Neural crest cell (in vitro differentiated cells): ENCODE measurements at places on chromosomes 3 and 15.

- no peak overlapping the region for H3K27ac ChIP-seq
- H3K4me1 ChIP-seq = peaks cover 35% of the 10 kb centered on the region
- DNase-seq = no peak
- peak overlapping the region; percentile 98 for H3K4me3 ChIP-seq
- no peaks in the 10 kb centered on the region for H3K36me3 ChIP-seq
These were observed 225 bp downstream of the RHOA start for GRCh38 chr3:49411535-49411967.

GRCh38 chr15:34795267-34796081 is at the start of gene ACTC1:
Gene ACTC1, minus strand, starts transcription at chr15:34795549. Its CDS starts 741 bp downstream, at chr15:34794808.
- H3K27me3 ChIP-seq = peaks cover 60% of the 10 kb centered on the region
- H3K4me3 ChIP-seq = peak within 1 kb of the TSS; percentile 65
- peaks cover 3% of the 10 kb centered on the region for H3K36me3 ChIP-seq
- peak; percentile 32 for DNase-seq

DNA sequence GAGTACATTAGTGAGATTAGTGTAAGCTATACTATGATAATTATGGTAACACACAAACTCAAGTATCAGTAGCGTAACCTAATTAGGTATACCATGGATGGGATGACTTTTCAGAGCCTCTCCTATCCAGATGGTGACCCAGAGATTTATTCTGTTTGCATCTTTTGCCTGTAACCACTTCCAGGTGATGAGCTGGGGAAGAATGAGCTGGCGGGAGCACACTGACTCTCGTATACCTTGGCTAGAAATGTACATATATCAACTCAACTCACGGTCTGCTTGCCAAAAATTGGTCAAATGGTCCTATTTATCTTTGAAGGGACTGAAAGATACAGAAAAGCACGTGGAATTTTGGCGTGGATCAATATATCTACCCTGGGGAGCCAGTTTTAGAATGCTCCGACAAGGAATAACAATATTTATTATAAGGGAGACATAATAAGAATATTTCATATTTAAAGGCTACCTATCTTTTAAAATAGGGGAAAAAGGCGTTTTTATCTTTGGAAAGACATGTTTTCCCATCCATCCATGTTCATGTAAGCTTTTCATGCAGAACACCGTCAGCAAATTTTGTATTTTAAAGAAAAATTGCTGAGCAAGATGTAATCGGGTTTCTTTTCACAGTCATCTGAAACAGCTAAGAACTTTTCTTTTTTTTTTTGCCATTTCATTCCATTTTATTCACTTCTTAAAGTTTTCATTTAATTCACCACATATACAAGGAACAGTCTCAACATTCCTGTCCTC is 502.6 kb upstream of the CBLB start:
- H3K27ac ChIP-seq = no peak overlapping the region
- H3K4me3 ChIP-seq = no peak overlapping the region
- H3K36me3 ChIP-seq = no peaks in the 10 kb centered on the region
- H3K4me1 ChIP-seq = no peaks in the 10 kb centered on the region

DNA sequence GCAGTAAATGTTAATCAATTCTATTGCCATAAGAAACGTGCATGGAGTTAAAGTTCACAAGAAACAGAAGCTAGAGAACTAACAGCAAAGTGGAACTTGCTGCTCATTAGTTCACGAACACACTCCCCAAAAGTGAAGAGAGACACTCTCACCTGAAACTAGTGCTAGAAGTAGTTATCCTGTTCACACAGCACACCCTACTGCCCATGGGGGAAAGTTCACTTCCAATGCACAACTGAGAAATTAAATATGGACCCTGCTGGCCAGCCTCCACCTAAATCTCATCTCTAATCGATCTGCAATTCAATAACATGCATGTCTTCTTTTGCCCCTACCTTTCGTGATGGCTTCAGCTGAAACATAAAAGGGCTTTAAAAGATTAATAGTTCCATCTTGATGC is 39.4 kb upstream of the FRMD4B start:
- H3K27me3 ChIP-seq = no peaks in the 10 kb centered on the region
- no peak overlapping the region for H3K4me3 ChIP-seq
- H3K4me1 ChIP-seq = no peaks in the 10 kb centered on the region
- H3K27ac ChIP-seq = no peak overlapping the region

DNA sequence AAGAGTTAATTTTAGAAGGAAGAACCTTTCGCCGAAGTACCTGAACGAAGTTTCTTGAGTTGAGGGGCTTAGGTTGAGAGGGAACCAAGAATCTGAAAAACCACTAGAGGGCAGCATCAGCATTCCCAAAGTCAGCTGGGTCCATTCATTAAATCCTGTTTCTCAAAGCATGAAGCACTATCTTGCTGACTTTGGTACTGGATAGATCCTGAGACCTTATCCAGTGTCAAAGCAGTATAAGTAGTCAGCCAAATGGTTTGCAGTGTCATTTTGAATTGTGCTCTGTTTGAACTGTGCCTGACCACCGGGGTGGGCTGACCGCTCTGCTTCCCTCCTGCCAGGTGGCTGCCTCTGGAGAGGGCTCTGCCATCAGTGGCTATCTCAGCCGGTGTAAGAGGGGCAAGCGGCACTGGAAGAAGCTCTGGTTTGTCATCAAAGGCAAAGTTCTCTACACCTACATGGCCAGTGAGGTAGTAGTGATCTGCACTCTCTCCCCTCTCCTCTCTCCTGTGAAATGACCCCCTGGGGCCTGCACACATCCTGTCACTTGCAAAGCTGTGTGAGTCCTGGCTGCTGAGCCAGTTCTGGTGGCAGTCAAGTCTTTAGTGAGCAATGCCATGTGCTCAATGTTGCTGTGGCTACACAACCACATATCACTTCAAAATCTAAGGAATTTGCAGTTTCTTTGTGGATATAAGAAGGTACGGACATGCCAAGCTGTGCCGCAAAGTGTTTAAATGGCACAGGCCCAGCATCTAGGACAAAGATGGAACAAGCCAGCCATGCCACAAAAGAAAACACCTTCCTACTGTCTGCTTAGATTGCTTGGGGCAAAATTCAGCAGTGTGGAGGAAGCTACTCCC is 21.4 kb upstream of the NR2C2 start:
- peaks cover 4% of the 10 kb centered on the region for H3K27me3 ChIP-seq
- DNase-seq = peak; percentile 38
- no peak overlapping the region for H3K4me3 ChIP-seq

GRCh38 chr3:19030522-19030839 is 117.8 kb upstream of the KCNH8 start:
- no peak overlapping the region for H3K4me3 ChIP-seq
- no peak overlapping the region for H3K27ac ChIP-seq
- H3K27me3 ChIP-seq = no peaks in the 10 kb centered on the region

DNA sequence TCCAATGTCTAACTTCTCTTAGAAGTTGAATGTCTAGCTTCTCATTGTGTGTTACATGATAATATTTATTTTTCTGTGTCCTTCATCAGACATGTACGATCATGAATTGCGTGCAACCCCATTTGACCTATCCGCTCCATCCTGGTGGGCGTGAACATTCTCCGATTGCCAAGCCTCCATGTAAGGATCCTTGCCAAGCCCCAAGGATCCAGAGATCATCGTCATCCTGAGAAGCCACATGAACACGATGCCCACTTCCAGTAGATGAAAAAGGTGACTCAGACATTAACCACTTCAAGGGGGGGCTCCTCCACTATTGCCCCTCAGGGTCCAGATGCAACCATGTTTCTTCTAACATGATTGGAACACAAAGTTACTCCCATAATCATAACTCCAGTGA is 25.5 kb upstream of the KNG1 start:
- peaks cover 25% of the 10 kb centered on the region for H3K27me3 ChIP-seq
- no peaks in the 10 kb centered on the region for H3K4me1 ChIP-seq
- DNase-seq = no peak
- H3K4me3 ChIP-seq = no peak overlapping the region

GRCh38 chr15:58839485-58839884 is 68.4 kb downstream of the MINDY2 start:
- DNase-seq = no peak
- peaks cover 3% of the 10 kb centered on the region for H3K36me3 ChIP-seq

- H3K4me1 ChIP-seq = peaks cover 3% of the 10 kb centered on the region
- H3K27me3 ChIP-seq = no peaks in the 10 kb centered on the region
- H3K27ac ChIP-seq = no peak overlapping the region
- no peak for DNase-seq
- no peak overlapping the region for H3K4me3 ChIP-seq
These were observed 60.3 kb downstream of the DIPK2A start for GRCh38 chr3:144031938-144032337.

- peaks cover 5% of the 10 kb centered on the region for H3K4me1 ChIP-seq
- H3K36me3 ChIP-seq = peaks cover 2% of the 10 kb centered on the region
- no peak overlapping the region for H3K4me3 ChIP-seq
These were observed 193.2 kb upstream of the TPRG1 start for GRCh38 chr3:188978421-188979171.

DNA sequence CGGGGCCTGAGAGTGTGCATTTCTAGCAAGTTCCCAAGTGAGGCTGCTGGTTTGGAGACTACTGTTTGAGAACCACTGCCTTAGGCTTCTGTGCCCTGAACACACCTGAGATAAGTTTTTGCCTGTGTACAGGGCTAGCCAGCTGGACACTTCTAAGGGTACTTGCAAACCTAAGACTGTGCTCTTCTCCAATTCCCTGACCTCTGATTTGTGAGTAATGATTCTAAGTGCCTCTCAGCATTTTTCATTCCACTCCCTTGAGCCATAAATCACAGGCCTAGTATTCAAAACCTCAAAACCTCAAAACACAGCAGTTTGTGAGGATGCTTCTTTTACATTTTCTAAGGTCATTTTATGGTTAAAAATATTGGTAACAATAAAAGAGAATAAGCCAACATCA is 148.4 kb downstream of the CHST2 start:
- H3K27ac ChIP-seq = no peak overlapping the region
- DNase-seq = no peak
- no peaks in the 10 kb centered on the region for H3K27me3 ChIP-seq

DNA sequence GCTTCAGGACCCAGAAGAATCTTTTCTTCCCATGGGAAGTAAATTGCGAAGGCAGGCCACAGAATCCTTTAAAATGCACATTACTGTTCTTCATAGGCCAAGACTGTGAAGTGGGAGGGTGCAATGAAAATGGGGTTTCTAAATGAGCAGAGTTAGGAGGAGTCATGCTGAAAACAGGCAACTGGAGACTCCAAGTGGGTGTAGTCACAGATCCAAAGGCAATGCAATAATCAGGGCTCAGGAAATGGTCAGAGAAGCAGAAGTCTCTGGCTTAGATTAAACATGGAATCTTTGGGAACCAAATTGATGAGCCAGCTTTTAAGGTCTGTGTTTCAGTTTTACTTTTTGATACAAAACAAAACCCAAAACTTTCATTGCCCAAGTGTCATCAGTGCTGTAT is 37.6 kb downstream of the HHLA2 start:
- H3K36me3 ChIP-seq = no peaks in the 10 kb centered on the region
- no peak overlapping the region for H3K27ac ChIP-seq
- H3K27me3 ChIP-seq = no peaks in the 10 kb centered on the region
- H3K4me1 ChIP-seq = no peaks in the 10 kb centered on the region
- DNase-seq = no peak

GRCh38 chr3:17122758-17123157 is 238.0 kb downstream of the PLCL2 start:
- DNase-seq = no peak
- no peaks in the 10 kb centered on the region for H3K4me1 ChIP-seq
- H3K36me3 ChIP-seq = no peaks in the 10 kb centered on the region
- H3K27ac ChIP-seq = no peak overlapping the region
- H3K27me3 ChIP-seq = no peaks in the 10 kb centered on the region

DNA sequence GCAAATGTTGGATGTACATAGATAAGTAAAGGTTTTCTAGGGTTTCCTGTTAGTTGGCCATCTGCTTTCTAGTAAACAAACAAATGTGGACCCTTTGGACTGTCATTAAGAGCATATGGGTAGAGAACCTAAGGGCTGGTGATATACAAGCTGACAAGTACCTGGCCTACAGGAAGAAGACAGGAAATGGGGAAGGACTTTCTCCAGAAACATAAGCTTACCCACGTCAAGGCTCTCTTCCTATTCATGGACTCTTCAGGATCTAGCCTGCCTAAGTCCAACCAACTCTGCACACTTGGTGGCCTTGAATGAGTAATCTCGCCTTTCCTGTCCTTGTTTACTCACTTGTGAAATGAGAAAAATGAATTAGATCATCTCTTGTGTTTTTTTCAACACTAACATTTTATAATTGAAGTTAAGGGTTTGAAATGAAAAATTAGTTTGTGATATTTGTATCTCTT is 22.2 kb upstream of the GOLIM4 start:
- peaks cover 7% of the 10 kb centered on the region for H3K4me1 ChIP-seq
- DNase-seq = no peak
- no peaks in the 10 kb centered on the region for H3K27me3 ChIP-seq
- no peak overlapping the region for H3K27ac ChIP-seq
- H3K4me3 ChIP-seq = no peak overlapping the region

- peak; percentile 38 for DNase-seq
- no peaks in the 10 kb centered on the region for H3K36me3 ChIP-seq
- H3K27me3 ChIP-seq = peaks cover 60% of the 10 kb centered on the region
- H3K4me1 ChIP-seq = peaks cover 4% of the 10 kb centered on the region
- H3K27ac ChIP-seq = no peak overlapping the region
- H3K4me3 ChIP-seq = no peak overlapping the region
These were observed 9.2 kb upstream of the SLC6A1 start for GRCh38 chr3:10983219-10983916.

GRCh38 chr15:83462953-83463433 is 15.9 kb downstream of the SH3GL3 start:
- H3K4me1 ChIP-seq = no peaks in the 10 kb centered on the region
- H3K36me3 ChIP-seq = no peaks in the 10 kb centered on the region
- H3K27me3 ChIP-seq = peaks cover 2% of the 10 kb centered on the region

- H3K4me3 ChIP-seq = no peak overlapping the region
- no peaks in the 10 kb centered on the region for H3K4me1 ChIP-seq
- no peak overlapping the region for H3K27ac ChIP-seq
- peaks cover 43% of the 10 kb centered on the region for H3K27me3 ChIP-seq
- DNase-seq = no peak
- H3K36me3 ChIP-seq = no peaks in the 10 kb centered on the region
These were observed 24.3 kb upstream of the SV2B start for GRCh38 chr15:91075739-91076138.

GRCh38 chr3:34155666-34156065 is 357.2 kb downstream of the PDCD6IP start:
- H3K27me3 ChIP-seq = no peaks in the 10 kb centered on the region
- DNase-seq = no peak
- H3K36me3 ChIP-seq = no peaks in the 10 kb centered on the region
- H3K27ac ChIP-seq = no peak overlapping the region
- H3K4me1 ChIP-seq = no peaks in the 10 kb centered on the region

DNA sequence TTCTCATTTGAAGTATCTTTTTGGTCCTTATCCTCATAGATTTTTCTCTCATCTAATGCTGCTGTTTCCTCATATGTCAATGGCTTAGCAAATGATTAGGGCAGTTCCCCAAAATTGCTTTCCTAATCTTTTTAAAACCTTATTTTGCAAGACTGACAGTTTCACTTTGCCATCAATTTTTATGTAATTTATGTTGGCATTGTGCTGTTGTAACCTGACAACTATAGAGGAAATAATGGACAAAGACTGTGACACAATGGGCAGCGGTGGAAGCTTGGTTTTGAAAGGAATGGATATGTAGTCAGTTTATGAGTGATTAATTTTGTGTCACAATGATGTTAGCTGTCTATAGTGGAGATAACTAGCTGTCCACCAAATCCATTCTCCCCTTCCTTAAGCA is 10.6 kb upstream of the SH3BP5 start:
- no peak for DNase-seq
- H3K27ac ChIP-seq = no peak overlapping the region
- no peaks in the 10 kb centered on the region for H3K36me3 ChIP-seq
